NCI-H1048 (cell line): ENCODE measurements at places on chromosomes 1 and 21.

DNA sequence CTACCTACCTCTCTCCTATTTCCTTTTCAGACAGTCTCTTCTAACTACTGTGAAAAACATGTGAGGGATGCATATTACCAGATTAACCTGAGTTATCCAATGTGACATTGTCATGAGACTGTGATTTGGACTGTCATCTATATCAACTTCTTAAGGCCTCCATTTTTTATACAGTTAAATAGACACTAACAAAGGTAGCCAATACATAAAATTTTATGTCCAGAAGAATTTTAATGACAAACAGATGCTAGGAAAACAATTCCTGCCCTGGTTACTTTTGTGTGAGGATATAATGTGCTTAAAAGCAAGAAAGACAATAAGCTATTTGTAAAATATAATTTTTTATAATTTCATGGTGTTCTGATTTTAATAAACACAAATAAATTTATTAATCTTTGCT lies 136.2 kb downstream of the DPYD start:
- DNase-seq = no peak

GRCh38 chr1:100538913-100539835 lies 1.2 kb downstream of the GPR88 start:
- DNase-seq = no peak

DNA sequence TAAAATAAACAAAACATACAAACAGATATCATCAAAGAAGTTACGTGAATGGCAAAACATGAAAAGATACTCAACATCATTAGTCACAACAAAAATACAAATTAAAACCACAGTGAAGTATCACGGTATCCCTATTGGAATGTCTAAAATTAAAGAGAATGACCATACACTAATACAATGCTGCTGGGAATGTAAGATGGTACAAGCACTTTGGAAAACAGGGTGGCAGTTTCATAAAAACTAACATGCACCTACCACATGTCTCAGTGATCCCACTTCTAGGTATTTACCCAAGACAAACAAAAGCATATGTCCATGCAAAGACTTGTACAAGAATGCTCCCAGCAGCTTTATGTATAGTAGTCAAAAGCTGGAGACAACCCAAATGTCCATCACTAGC lies 69.1 kb downstream of the HSF2BP start:
- no peak for DNase-seq

DNA sequence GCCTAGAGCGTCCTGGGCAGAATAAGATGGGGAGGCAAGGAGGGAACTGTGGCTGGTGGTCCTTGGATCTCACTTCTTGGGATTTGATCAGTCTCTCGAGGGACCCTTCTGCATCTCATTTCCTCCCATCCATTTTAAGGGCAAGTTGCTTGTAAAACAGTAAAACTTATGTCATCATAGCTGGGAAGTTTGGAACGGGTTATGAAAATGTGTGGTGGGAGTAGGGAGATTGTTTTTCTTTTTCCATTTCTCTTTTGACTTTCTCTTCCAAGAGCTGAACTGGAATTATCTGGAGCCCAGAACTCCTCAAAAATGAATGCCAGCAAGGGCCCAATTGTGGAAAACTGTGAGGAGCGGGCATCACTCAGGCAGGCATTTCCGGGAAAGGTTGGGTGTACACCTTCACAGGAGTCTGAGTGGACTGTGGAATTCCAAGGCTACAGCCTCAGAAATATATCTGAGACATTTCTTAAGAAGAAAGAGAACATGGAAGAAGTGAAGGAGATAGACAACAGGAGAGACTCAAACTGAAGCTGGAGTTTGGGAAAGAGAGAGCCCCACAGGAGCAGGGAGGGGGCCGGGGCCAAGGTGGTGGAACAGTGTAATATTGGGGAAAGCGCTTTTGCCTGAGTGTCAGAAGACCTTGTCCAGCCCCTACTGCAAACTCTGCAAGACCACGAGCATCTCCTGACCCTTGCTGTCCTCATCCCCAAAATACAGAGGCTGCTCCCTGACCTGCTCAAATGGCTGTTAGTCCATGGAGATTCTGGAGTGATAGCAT lies 185.1 kb downstream of the FOXD2 start:
- no peak for DNase-seq

DNA sequence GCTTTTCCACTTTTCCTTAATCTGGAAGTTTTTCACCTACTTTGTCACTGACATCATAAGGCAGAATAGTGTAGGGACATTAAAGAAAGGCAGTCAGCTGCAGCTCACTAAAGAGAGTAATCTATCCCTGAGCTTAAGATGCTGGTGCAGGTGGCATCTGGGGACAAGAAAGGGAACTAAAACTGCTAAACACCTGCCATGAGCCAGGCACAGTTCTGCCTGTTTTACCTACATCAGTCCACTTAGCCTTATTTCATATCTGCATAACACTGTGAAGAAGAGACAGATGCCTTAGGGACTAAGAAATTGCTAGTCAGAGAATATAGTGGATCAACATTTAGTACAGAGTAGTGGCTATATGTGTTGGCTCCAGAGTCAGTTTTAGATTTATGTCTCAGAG lies 88.1 kb downstream of the GPATCH2 start:
- DNase-seq = no peak

DNA sequence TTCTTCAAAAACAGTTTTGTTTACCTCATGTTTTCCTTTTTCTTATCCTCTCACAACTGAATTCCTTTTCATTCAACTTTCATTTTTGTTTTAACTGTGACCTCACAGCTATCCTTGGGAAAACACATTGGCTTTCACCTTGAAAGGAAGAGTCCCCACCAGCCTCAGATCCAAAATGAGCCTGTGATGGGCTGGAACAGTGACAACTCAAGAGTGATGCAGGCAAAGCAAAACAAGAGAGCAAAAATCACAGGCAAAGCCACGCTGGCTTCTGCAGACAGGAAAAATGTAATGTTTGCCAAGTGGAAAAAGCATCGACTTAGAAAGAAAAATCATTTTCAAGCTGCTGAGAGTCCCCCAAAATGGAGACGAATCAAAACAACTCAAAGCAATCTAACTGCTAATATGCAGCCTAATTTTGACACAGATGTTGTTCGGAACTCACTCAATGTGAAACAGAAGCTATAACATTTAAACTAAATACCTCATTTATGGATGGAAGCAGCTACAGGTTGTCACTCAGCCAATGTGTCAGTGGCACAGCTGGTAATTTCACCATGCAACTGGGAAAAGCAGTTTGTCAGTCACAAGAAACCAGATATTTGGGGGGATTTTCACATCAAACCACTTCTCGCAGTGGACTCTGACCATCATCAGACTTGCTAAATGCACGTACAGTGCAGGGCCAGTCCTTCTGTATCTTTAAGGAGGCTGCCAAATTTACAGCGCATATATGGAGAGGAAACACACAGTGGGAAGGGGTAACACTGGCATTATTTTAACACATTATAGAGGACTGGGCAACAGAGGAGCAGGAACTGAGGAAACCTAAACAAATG lies 50.7 kb downstream of the ALG14 start:
- no peak for DNase-seq

- no peak for DNase-seq
Observed at GRCh38 chr1:230077011-230077410, 10.0 kb downstream of the GALNT2 start.

GRCh38 chr21:42532466-42533181 lies 19.0 kb downstream of the SLC37A1 start:
- DNase-seq = no peak

- no peak for DNase-seq
Observed at GRCh38 chr1:192574073-192574472, 1.5 kb upstream of the RGS1 start.

DNA sequence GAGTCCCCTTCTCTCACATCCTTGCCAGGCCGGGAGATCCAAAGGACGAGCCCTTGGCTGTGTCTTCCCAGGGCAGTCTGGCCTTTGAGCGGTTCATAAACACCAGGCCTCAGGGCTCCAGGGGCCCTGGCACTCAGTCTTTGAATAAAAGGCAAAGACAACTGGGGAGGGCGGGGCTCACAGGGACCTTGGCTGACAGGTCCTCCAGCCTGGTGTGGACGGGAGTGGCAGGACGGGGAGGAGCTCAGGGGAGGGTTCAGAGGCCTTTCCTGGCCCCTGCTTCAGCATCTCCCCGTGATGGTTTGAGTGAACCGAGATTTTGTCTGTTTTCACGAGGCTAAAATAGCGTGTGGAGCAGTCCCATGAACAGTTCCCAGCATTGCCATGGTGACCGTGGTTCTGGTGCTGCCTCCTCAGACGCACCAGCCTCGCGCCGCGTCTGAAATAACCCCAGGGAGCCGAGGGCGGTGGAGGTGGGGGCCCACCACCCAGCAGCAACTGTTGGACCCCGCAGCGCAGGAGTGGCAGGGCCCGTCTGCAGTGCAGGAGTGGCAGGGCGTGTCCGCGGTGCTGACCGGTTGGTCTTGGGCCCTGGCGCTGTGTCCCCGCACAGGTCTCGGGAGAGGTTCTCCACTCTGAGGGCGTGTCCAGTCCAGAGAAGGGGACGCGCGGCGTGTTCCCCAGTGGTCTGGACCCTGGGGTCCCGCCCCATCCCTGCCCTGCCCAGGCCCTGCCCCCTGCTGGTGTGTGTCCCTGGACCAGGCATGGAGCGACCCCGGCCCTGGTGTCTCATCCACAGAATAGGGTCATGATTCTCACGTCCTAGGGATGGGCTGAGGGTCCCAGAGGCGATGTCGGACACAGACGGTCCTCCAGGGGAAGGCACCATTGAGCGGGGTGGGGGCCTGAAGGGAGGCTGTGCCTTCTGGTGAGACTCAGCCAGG lies 7.1 kb upstream of the PRKCZ start:
- DNase-seq = no peak

GRCh38 chr1:175040324-175040879 lies 17.2 kb upstream of the MRPS14 start:
- DNase-seq = no peak

DNA sequence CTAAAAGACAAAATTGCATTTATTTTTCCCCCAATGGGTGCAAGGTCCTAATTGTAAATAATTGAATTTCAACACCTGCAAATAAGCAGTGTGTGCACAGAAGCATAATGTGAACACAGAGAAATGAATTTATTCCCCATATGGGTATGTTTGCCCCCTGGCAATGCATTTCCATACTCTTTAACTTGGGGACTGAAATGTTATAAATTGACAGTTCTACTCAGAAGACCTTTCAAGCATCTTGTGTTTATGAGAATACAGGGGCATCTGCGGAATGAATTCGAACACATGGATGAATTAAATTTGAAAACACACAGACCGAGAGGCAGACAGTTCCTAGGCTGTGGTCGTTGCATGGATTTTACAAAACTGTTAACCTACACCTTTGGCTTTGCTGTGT lies 3.5 kb downstream of the PBX1 start:
- DNase-seq = no peak

DNA sequence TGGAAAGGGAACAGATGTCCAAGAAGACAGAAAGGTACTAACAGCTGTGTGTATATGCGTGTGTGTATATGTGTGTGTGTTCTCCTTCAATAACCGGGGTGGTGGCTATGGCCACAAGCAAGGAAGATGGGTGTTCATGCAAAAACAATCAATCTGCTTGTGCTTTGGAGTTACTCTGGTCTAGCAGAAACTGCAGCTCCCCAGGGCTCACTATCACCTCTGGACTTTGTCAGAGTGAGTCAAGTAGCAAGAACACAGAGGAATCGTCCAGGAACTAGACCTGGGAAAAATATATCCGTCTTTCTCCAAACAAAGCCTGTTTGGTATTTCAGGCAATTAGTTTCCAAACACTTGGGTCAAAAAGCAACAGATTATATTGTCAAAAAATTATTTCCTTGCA lies 68.6 kb downstream of the GNG12 start:
- no peak for DNase-seq
